ENCODE measurements at places on chromosomes 6 and 20.

- peak; percentile 42 for DNase-seq
Observed at GRCh38 chr6:43052842-43053544, 658 bp downstream of the CUL7 start.

- no peak for DNase-seq
Observed at GRCh38 chr20:49256261-49256660, 21.6 kb downstream of the ZNFX1 start.

DNA sequence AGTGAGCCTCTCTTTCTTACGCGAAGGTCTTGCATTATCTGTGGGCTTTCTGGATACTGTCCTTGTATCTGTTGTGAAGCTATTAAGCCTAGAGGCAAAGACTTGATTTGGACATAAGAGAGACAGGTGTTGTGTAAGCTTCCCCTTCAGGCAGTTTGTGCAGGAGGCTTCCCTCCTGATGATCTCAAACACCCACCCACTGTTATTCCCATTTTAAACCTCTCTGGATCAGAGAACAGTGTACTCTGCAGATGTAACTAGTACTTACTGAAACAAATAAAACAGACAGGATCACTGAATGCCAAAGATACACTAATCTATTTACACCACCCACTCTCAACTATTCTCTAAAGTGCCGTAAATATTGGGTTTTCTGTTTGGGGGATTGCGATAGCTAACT lies 113.8 kb upstream of the RAB32 start:
- no peak for DNase-seq

- DNase-seq: no peak
Observed at GRCh38 chr6:27260369-27260768, 12.9 kb downstream of the PRSS16 start.

DNA sequence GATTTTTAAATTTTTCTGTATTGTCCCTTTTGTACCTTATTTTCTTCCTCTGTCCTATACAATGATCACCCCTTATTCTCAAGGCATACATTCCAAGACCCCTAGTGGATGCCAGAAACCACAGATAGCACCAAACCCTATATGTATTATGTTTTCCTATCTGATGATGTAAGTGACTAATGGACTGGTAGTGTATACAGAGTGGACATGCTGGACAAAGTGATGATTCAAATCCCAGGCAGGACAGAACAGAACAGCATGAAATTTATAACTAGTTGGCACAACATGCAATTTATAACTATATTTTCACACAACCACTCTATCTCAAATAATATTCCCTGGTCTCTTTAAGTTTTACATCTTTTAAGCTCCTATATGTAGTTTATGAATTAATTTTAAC lies 205.6 kb upstream of the FLRT3 start:
- no peak for DNase-seq

DNA sequence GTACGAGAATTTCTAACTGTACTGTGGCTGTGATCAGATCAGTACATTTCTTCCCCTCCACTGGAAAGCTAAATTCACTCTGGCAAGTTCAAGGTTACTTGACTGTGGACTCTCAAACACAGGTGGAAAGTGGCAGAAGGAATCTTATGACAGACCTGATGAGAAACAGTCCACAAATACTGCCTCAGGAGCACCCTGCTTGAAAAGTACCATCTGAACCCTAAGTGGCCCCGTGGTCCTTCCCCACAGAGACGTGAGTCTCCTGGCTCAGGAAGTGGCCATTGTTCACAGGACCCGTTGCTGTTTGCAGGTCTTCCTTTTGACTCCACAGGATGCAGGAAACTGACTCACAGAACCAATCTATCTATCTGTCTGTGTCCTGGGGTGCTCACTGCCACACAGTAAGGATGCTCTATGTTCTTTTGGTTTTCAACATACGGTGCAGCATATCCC lies 47.5 kb upstream of the NHSL1 start:
- DNase-seq: peak; percentile 94

DNA sequence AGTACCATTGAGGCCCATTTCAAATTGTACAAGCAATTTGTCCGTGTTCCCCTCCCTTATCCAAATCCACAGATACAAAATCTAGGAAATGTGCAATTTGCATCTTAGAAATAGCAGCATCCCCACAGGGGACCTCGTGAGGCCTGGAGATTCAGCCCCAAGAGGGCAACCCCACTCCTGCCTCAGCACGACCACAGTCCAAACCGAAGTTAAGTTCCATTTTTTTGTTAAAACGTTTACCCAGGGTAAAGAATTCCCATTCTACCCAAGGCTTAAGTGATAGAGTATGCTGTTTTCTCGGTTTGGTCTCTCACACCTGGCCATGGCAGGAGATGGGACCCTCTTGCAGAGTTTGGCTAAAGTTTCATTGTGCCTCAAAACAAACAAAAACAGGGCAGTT lies 41.2 kb downstream of the PLCG1 start:
- no peak for DNase-seq

- DNase-seq: peak; percentile 36
Observed at GRCh38 chr20:24357177-24357576, 112.3 kb upstream of the SYNDIG1 start.

DNA sequence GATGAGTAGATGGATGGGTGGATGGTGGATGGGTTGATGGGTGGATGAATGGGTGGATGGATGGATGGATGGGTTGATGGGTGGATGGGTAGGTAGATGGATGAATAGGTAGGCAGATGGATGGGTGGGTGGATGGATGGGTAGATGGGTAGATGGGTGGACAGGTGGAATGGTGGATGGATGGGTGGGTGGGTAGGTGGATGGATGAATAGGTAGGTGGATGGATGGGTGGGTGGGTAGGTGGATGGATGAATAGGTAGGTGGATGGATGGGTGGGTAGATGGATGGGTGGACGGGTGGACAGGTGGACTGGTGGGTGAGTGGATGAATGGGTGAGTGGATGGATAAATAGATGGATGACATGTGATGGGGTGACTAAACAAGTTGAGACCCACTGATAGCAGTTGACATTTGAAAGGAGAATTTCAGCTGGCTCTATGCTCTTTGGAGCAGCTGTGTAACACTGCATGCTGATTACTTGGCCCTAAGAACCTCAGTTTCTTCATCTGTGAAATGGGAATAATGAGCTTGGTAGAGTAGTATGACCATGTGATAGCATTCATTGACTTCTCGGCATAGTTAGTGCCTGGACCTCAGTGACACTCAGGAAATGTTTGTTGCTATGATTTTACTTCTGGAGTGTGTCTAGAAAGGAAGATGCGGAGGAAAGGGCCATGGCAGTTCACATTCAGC lies 184.3 kb downstream of the NFATC2 start:
- no peak for DNase-seq

GRCh38 chr6:138421089-138421488 lies 17.1 kb downstream of the HEBP2 start:
- no peak for DNase-seq

GRCh38 chr6:104943781-104944180 lies 13.1 kb upstream of the LIN28B start:
- DNase-seq: no peak

DNA sequence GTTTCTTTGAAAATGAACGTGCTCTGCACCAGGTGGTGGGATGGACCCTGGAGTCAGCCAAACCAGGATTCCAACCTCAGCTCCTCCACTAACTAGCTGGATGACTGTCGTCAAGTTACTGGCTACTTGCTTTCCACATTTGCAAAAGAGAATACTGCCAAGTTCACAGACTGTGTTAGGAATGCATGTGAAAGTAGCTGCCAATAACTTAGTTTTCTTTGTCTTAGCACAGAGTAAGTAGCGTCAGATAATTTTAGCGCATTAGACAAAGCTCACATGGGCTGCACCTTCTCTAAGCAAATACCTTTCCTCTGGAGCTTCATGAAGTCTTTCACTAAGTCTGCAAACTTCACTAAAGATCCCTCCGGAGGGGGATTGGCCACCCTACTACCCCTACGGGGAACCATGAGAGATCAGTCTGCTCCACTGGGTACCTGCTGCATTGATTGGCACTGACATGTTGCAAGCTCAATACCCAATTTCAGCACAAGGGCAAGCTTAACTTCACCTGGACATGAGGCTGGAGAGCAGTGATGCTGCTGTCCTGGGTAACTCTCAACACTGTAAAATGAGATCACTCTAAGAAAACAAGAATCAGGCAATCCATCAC lies 113.9 kb downstream of the MBOAT1 start:
- no peak for DNase-seq

- no peak for DNase-seq
Observed at GRCh38 chr6:73064266-73064665, 161.0 kb downstream of the KHDC1L start.

GRCh38 chr6:102619585-102619984 lies 1226.1 kb downstream of the GRIK2 start:
- peak; percentile 65 for DNase-seq

DNA sequence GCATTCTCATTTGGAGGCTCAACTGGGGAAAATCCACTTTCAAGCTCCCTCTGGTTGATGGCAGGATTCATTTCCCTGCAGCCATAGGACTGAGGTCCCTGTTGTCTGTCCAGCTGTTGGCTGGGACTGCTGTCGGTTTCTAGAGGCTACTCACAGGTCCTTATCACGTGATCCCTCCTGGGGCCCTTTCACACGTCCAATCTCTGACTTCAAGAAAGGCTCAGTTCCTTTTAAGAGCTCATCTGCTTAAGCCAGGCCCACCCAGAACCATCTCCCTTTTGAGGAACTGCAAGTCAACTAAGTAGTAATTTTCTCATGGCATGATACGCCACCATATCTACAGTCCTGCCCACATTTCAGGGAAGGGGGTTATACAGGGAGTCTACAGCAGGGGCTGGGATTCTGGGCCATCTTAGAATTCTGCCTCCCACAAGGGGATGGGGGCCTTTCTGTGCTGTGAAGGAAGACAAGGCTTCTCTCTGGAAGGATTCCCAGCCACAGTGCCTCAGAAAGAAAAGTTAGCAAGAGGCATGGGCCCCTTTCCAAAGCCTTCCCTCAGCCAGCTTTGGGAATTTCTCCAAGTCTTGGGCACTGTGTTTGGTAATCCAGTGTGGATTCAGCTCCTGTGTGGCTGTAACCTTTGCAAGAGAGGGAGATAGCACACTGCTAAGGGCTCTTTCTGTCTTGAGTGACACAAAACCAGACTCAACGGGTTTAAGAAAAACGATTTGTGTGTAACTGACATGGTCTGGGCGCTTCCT lies 66.4 kb downstream of the CTCFL start:
- DNase-seq: no peak

GRCh38 chr20:32207626-32208498 lies at the start of the genes PLAGL2 and POFUT1:
TSS of gene PLAGL2 (minus strand) at chr20:32207743. CDS start at chr20:32202178, 5,565 bp downstream.
TSS of gene POFUT1 (plus strand) at chr20:32207880. CDS start at chr20:32207942, 62 bp downstream.
- DNase-seq: peak; percentile 97

GRCh38 chr6:130537447-130537846 lies 171.6 kb downstream of the TMEM200A start:
- no peak for DNase-seq

DNA sequence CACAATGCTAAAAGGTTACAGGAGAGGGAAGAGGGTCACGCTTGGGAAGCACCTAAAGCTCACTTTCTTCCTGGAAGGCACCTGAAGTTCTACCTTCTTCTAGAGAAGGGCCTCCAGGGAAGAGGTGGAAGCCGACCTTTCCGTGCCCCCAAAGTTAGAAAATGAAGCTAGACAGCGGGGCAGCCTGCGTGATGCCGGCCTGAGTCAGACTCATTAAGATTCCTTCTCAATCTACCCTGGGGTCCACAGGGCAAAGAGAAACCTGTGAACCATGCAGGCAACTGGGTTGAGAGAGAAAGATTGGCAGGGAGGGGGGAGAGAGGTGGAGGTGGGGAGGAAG lies 54.8 kb upstream of the CCDC167 start:
- no peak for DNase-seq

DNA sequence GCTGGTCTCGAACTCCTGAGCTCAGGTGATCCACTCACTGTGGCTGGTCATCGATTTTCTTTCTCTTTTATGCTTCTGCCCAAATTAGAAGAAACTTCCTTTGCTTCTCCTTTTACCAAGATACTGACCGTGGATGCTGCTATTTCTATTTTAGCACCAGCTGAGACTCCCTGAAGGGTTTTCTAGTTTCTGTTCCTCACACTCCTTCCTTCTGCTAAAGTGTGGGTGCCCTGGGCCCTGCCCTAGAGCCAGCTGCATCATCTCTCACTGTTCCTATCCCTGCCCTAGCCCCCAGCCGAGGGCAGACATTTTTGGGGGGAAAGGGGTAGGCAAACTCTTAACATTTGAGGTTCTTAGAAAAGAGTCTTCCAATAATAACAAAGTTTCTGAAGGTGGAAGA lies 6.3 kb downstream of the SMOC2 start:
- no peak for DNase-seq

DNA sequence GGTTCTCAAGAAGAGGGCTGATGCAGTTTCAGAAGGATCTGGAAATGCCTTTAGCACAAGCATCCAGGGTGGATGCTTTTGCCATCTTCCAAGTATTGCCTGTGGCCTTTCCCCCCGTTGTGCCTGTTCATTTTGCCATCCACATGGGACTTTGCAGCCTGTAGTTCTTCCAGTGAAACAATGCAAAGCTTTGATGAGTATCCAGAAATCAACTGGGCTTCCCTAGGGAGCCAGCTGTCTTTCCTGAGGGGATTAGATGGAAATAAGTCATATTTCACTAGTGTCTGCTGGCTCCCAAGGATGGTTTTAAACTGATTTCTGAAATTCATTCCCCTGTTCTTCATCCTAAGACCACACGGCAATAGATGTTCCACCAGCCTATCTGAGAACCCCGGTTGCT lies 63.3 kb downstream of the CAP2 start:
- no peak for DNase-seq

DNA sequence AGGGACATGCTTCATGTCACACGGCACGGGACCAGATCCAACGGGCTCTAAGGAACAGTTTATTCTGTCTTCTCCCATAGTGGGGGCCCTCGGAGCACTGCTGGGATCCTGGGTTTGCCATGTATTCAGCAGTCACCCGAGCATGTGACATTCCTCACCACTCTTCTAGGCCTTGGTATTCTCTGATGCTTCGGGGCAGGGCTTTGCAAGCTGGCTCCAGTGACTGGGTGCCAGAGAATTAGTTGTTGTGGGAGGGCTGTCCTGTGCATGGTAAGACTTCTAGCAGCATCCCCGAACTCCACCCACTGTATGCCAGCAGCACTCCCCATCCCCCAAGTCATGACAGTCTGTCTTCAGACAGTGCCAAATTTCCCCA lies 5.4 kb downstream of the CCN5 start:
- peak; percentile 50 for DNase-seq

DNA sequence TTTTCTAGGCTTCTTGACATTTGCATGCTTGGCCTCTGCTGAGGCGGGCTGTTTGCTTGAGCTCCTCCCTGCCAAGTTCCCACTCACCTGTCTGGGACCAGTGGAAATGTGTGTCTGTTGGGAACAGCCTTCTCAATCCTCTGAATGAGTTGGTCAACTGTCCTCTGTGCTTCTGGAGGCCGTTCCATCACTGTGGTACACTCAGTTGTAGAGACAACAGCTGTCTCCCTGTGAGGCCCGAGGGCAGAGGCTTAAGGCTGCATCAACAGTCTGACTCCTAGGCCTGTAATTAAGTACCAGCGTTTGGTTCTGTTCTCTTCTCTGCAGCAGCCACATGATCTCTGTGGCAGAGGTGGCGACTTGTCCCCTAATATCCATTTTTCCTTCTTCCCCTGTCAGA lies 110.9 kb downstream of the CDC5L start:
- peak; percentile 14 for DNase-seq

- DNase-seq: no peak
Observed at GRCh38 chr20:63970714-63971431, 1.1 kb upstream of the ZNF512B start.

GRCh38 chr20:44901974-44902373 lies 7.9 kb upstream of the PABPC1L start:
- DNase-seq: no peak
